ENCODE measurements at places on chromosomes 6 and 20.

GRCh38 chr6:150392452-150393220 lies 23.8 kb downstream of the IYD start:
- DNase-seq = no peak

DNA sequence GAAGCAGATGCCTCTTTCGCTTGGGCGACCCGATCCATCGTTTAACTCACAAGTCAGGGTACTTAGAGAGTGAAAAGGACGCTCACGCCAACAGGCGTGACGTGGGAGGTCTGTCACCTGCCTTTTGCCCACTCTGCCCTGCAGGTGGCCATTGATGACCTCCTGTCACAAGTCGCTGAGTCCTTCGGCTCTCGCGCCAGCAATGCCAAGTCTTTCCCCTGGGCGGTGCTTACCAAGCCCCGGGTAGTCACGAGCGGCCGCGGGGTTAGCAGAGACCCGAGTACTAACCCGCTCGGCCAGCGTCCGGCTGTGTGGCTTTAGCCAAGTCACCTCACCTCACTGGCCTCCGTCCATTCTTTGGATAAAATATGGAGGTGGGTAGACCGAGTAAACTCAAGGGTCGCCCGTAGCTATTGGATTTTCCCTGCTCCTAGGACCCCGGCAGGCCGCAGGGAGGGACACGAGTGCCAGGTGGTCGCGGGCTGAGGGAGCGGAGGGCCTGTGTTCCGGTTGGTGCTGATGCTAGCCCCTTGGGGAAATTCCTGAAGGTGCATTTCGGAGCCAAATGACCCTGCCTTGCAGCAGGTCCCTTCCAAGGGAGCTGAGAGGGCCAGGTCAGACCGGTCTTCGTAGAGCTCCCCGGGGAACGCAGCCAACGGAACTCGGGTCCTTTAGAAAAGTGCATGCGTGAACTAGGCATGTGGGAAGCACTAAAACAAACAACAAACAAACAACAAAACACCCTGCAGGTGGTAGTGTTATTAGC lies 668 bp downstream of the PKIB start:
- no peak for DNase-seq

DNA sequence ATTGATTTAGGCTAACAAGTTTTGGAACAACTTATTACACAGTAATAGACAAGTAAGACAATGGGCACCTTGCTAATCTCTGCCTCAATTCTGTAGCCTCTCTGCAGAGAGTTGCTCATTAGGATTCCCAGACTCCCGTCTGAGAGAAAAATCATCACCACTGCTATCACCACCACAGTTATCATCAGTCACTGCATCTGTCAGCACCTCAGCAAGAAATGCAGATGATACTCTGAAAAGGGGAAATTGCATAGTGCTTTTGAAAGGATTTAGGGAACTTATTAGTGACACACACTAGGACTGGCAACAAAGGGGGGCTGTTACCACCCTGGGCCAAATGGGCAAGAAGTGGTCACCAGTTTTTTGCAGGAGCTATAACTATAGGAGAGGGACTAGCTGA lies 39.9 kb downstream of the FOXA2 start:
- DNase-seq = no peak

- no peak for DNase-seq
Measured at GRCh38 chr20:17795501-17796071, 95.8 kb downstream of the BANF2 start.

DNA sequence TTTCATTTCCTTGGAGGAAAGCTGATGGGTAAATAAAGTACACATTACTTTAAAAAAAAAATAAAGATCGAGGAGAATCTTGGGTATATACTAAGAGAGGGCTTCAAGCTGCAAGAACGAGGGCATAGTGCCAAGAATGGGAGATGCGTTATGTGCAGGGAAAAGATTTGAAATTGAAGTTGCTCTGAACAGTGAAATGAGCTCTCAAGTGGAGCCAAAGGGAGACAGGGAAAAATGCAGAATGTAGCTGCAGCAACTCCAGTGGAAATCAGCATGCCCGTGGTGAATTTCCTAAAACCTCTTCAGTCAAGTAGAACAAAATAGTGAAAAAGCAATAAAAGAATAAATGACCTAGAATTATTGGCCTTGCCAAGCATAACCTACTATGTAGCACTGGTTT lies 11.4 kb upstream of the COL9A1 start:
- DNase-seq = no peak

GRCh38 chr6:167112421-167112820 lies 10.5 kb upstream of the CCR6 start:
- no peak for DNase-seq

- no peak for DNase-seq
Measured at GRCh38 chr6:38686270-38687042, 16.5 kb downstream of the GLO1 start.

DNA sequence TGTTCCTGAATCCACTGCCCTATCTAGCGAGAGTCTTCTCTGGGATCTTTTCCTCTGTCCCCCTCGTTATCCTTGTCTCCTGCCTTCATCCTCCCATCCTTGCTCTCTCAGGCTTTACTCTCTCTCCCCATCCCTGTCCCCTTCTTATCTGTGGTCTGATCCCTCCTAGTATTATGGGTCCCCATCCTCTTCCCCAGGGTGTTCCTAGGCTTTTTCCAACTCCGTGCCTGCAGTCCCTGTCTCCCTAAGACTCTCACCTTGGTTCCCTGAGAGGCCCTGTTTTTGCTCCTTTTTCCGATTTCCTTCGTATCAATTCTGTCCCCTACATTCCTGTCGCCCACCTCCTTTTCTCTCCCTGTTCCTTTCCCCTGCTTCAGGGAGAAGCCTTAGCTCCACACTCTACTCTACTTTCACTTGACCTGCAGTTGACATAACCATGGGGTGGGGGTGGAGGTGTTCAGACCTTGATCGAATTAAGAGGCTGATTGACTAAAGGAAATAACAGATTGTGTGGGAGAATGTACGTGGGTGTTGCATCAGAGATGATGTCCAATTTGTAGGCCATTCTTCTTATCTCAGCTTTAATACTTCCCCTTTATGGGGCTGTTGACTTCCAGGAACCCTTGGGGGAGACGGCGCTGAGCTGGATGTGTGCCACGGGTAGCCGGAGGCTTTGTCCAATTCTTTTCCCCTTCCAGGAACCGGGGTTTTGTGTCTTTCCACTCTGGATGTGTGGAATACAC lies 905 bp downstream of the PPARD start:
- DNase-seq = no peak

DNA sequence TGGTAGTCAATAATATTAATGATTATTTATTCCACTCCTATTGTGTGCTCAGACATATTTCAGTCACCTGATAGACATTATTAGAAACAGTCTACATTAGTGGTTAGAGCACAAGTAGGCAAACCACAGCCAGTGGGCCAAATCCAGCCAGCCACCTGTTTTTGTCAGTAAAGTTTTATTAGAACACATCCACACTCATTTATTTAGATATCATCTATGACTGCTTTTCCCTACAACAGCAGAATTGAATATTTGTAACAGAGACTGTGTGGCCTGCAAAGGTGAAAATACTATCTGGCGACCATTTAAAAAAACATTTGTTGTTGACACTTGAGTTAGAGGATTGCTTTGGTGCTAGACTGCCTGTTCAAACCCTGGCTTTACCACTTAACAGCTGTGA lies 220.0 kb upstream of the ZFP64 start:
- DNase-seq = no peak

- DNase-seq = no peak
Measured at GRCh38 chr6:76644231-76644630, 571.8 kb upstream of the IMPG1 start.

GRCh38 chr20:4998160-4998651 lies 3.1 kb downstream of the SLC23A2 start:
- no peak for DNase-seq

DNA sequence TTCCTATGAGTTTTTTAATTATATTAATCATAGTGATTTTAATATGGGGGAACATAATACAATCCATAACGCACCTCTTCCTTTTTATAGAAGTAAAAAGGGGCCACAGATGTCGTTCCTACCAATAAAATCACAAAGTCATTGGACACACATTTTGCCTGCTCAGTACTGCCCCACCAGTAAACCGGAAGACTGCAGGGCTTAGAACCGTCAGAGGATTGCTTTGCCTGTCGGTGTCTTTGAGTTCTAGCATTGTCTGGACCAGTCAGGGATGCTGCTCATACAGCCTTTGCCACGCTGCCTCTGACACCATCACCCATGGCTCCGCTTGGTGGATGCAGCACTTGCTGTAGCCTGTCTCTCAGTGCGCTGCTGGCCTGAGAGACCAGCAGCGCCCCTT lies 853.6 kb downstream of the C6orf118 start:
- no peak for DNase-seq

DNA sequence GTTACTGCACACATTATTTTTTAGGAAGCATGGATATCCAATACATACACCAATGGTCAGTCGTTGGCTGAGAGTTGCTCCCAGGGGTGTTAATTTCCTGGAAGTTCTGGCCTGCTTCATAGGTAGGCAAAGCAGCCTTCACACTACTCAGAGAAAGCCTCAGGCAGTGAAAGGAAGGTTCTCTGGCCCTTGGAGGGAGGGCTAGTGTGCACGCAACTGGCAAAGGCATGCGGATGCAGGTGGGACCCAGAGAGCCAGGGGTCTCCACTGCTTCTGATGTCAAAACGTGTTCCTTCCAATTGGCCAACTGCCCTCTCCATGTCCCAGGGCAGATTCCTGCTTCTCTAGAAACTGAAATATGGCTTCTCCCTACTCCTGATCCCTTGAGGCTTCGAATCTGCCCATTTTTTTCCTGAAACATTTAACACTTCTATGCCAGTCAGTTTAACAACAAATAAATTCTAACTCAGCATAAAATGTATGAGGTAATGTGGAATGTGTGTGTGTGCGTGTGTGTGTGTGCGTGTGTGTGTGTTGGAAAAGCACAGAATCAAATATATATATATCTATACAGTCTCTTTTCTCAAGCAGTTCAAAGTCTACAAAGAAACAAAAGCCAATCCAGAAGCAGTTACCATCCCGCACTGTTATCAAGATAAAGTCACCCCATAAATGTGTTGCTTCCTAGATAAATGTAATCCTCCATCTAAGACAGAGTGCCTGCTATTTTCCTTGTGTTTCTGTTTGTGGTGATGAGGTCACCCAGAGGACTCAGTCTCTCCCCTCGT lies 94.0 kb upstream of the HIVEP1 start:
- DNase-seq = no peak

GRCh38 chr6:49565261-49565660 lies 14.8 kb downstream of the C6orf141 start:
- no peak for DNase-seq

GRCh38 chr20:20130399-20130798 lies 78.1 kb downstream of the CFAP61 start:
- no peak for DNase-seq

GRCh38 chr20:10992731-10993130 lies 318.9 kb upstream of the JAG1 start:
- no peak for DNase-seq

GRCh38 chr6:55696501-55696900 lies 117.5 kb upstream of the HMGCLL1 start:
- no peak for DNase-seq

DNA sequence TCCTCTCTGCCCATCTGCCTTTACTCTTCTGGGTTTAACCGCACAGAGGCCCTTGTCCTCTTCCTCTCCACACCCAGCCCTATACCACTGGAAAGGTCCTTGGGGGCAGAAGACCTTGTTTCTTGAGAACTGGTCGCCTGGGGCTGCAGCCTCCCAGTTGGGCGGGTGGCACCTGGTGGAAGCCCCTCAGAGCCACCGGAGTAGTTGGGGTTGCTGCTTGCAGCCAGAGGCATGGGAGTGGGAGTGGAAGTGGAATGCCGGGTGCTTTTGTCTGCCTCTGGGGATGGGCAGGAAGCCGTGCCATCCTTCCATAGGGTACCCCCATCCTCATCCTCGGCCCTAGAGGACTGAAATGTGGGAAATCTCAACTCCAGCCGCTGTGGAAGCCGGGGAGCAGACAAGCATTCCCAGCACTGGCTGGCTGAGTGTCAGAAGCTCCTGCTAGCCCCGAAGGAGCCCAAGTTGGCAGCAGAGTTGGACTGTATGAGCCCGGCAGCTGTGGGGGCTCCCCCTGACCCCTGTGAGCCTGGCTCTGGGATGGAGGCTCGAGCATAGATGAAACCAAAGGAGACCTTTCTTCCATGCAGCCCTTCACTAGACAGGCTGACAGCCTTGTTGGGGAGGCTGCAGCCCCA lies 1.2 kb downstream of the VSTM2L start:
- DNase-seq = no peak

GRCh38 chr20:38692436-38693411 lies 31.6 kb upstream of the SLC32A1 start:
- no peak for DNase-seq

GRCh38 chr20:54874718-54875117 lies 399.3 kb downstream of the DOK5 start:
- DNase-seq = no peak

GRCh38 chr6:166364456-166364855 lies 18.3 kb downstream of the MPC1 start:
- no peak for DNase-seq

DNA sequence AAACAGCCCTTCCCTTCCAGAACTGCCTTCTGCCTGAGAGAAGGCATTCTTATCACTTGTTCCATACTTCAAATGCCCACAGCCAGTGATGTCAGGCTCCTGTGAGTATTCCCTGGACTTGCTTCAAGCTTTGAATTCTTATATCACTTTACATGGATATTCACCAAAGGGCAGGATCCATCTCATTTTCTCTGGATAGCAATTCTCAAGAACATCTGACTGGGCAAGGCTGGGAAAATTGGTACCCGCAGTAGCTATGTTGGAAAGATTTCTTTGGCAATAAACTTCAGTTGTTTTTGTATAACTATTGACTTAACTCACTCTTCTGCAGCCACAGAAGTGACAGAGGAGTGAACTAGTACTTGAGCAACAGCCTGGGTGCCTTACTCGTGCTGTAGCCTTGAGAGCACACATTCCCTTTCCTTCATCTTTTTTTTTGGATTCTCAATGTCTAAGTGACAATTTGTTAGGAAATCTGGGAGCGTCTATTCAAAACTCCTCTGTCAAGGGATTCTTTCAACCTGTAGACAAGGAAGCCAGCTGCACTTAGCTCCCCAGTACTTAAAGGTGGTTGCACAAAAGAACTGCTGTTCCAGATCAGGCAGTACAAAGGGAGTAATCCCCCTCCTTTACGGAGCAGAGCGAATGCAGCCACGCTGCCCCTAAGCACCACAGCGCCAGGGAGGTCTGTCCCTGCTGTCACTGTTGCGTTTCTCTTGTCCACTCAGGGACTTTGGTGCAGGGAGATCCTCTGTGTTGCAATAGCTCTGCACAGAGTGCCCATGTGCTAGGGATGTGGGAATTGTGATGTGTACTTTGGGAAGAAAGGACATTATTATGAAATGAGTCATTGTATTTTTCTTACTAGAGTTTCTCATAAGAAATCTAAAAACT lies 69.6 kb downstream of the JAG1 start:
- no peak for DNase-seq

DNA sequence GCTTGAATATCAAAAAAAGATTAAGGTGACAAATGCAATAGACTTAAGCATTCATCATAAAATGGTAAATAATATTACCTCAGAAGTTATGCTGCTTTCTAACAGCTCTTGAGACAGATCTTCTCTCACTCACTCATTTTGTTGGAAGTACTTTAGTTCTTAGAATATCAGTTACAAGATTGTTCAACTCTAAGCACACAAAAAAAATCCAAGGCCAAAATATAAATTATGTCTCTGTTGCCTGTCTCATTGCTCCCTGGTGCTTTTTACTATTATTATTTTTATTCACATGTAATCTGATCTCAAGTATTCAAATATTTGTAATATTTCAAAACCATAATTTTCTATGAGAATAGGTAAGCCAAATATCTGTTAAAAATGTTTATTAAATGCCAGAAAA lies 259.4 kb upstream of the HSF2 start:
- DNase-seq = no peak

GRCh38 chr6:47308552-47309290 lies 984 bp downstream of the TNFRSF21 start:
- DNase-seq = peak; percentile 28

Data from nucleus accumbens (tissue), 56 donors.